ENCODE measurements at places on chromosomes 6 and 20.
A peak's percentile ranks its signal among the peaks of the same experiment; 100 is the strongest.

- DNase-seq, result peak; percentile 16
Measured at GRCh38 chr6:7249391-7249790, 63.6 kb downstream of the SSR1 start.

- peak; percentile 50 for DNase-seq
Measured at GRCh38 chr6:116047173-116047933, 13.3 kb downstream of the FRK start.

- peak; percentile 6 for DNase-seq
Measured at GRCh38 chr6:25454136-25454535, 175.0 kb downstream of the CARMIL1 start.

- no peak for DNase-seq
Measured at GRCh38 chr6:156175971-156176421, 601.2 kb upstream of the ARID1B start.

GRCh38 chr6:110541701-110542309 is 65.4 kb upstream of the SLC22A16 start:
- DNase-seq, result no peak

DNA sequence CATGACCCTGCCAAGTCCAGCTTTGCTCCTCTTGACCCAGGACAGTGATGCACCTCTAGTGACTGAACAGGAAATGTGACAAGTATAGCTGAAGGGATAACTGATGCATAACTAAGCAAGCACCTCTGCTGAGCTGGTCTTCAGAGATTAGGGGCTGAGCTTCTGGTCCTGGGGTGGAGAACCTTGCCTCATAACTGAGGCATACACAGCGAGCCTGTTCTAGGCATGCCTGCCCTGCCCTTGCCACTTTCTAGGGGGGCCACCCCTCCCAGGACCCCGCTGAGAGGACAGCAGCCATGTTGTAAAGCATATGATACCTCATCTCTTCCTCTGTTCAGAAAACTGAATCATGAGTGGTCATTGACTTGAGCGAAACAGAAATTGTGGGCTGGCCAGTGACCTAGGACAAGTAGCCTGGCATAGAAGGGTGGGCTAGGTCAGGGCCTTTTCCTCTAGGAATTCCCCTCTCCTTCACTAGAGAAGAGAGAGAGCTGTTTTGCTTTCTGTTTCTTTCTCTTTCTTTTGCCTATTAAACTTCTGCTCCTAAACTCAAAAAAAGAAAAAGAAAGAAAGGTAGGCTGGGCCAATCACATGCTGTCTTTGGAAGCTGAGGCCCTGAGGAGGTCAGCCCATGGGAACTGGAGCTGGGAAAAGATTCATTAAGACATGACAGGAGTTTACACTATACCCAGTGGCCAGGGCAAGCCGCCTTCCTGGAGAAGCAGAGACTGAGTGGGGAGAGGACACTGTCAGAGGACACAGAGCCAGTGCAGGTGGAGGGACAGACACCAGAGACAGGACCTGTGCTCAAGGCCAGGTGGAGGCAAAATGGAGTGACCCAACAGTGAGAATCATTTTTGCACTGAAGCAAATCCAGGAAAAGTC is 23.1 kb downstream of the ALDH5A1 start:
- DNase-seq, result no peak
